Activated T-cell treated with anti-CD3 and anti-CD28 coated beads for 4 hours (primary cell): ENCODE measurements at places on chromosomes 7 and 10.
A peak's percentile ranks its signal among the peaks of the same experiment; 100 is the strongest.

GRCh38 chr7:155844526-155844925, 32.3 kb upstream of the SHH start:
- no peak for DNase-seq

GRCh38 chr10:109275960-109276359, 647.4 kb downstream of the XPNPEP1 start:
- no peak for DNase-seq

DNA sequence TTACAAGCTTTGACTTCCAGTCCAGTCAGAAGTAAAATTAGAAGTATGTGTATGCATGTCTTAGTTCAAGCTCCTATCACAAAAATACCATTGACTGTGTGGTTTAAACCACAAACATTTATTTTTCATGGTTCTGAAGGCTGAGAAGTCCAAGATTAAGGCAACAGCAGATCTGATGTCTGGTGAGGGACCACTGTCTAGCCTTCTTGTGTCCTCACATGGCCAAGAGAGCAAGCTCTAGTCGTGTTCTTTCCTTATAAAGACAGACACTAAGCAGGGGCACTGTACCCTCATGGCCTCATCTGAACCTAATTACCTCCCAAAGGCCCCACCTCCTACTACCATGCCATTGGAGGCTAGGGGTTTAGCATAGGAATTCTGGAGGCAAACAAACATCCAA, 41.3 kb upstream of the ARL4A start:
- no peak for DNase-seq

DNA sequence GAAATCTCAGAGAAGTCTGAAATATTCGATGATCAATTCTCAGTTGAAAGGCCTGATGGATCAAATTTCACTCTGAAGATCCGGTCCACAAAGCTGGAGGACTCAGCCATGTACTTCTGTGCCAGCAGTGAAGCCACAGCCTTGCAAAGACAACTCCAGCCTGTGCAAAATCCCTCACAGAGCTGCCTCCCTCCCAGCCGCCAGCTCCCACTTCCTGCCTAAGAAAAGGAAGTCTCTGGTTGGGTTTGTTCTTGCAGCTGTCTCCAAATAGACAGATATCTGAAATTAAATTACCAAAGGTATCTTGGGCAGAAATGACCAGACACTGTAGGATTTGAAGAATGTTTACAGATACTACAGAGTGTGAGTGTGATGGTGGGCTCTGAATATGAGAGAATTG, 43.4 kb upstream of the PRSS58 start:
- no peak for DNase-seq

- no peak for DNase-seq
Observed at GRCh38 chr7:129898502-129899160, 54.1 kb downstream of the UBE2H start.

GRCh38 chr7:24851786-24852185, 94.5 kb upstream of the GSDME start:
- peak; percentile 12 for DNase-seq

GRCh38 chr7:100719523-100720278, 567 bp upstream of the EPO start:
- DNase-seq, result no peak

DNA sequence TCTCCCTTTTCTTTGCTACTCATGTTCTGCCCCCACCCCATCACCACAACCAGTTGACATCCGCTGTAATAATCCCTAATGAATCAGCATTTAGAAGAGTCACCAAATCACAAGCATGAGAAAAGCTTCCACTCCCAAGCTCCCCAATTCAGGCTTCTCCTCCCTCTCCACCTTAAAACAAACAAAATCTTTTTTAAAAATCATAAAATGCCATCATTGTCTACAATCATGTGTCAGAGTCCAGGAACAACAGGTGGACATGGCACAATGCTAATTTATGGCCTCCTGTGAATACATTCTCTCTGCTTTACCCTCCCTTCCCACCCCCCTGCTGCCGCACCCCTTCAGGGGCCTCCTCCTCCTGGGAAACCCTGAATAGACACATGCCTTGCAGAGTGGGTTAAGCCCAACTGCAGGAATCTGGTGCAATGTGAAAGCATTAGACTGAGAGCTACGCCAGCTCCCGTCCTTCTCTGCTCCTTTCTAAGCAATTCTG, 3.7 kb downstream of the LRRC4 start:
- DNase-seq, result no peak

DNA sequence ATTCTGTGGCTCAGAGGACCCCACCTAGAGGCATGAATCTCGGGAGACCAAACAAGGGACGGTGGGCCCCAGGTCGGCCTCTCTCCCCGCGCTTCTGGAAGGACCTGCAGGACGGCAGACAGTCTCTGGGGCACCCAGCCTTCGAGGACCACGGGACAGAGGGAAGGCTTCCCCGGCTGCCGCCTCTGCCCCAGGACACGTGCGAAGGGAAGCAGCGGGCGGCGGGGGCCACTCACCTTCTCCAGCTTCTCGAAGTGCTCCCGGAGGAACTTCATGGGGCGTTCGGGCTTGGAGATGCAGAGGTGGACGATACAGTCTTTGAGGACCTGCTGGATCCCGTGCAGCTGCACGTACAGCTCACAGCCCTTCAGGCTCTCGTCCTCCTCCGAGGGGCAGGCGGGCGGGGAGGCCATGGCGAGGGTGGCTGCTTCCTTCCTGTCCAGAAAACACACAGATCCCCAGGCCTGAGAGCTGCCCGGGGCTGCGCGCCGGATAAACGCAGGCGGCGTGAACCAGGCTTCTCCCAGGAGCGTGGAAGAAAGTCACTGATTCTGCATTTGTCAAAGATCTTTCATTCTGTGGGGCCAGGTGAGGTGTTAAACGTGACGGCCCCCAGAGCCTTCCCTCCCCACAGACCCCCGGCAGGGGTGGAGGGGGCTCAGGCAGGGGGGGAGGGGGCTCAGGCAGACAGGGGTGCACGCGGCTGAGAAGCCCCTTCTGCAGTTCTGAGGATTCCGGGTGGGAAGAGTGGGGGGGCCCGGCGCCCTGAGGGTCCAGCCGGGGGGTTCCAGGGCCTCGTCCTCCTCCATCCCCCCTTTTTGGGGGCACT, 15.2 kb upstream of the DNAAF5 start:
- DNase-seq, result no peak

- DNase-seq, result no peak
Observed at GRCh38 chr10:74683067-74683466, 143.3 kb upstream of the KAT6B start.

DNA sequence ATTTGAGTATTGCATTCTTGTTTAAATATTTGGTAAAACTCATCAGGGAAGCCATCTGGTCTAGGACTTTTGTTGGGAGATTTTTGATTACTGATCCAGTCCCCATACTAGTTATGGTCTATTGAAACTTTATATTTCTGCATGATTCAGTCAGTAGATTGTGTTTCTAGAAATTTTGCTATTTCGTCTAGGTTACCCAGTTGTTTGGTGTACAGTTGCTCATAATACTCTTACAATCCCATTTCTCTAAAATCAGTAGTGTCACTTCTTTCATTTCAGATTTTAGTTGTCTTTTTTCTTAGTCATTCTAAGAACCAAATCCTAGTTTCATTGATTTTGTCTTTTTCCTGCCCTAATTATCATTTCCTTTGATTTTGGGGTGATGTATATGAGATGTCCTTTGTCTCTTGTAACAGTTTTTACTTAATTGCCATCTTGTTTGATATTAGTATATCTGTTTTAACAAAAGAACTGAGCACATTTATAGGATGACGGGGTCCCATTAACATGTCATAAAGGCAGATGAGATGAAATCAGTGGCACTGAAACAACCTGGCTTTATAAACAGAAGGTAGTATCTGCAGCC, 7.9 kb downstream of the MALSU1 start:
- no peak for DNase-seq
